ENCODE measurements at places on chromosomes 1 and 21. TPM values are rescaled to one million over a fixed set of nuclear protein-coding genes. Genes with fewer than 3 reads are reported as not detected.

GRCh38 chr1:33050221-33051076, 13.8 kb upstream of the AK2 start:
- DNase-seq, result no peak

GRCh38 chr1:34656299-34656698, 98.5 kb upstream of the GJB5 start:
- no peak for DNase-seq

GRCh38 chr1:177448036-177448615, 277.4 kb downstream of the BRINP2 start:
- no peak for DNase-seq

DNA sequence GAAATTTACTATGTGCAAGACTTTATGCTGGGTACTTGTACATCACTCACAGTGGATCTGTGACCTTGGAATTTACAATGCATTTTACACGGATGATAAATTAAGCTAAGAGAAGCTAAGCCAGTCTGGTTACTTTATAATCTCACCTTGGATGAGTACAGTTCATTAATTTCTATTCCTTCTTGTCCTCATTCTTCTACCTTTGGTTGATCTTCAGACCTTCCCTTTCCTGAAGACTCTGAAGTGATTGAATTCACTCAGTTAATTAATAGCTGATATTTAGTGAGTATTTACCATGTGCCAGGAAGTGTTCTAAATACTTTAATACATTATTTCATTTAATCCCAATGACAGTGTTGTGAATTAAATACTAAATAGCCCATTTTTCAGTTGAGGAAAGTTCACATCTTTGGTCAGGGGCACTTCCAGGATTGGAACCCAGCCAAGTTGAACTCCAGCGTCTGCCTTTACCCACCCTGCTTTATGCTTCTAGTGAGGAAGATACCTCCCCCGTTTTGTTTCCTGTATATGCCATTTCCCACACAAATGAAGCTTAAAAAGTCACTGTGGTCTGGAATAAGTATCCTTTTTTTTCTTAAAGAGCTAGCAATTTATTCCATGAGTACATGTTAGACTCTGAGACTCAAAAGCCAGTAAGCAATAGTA, 146.6 kb downstream of the TLR5 start:
- DNase-seq, result no peak

Gene ABCG1
- total RNA-seq, result 11.1 TPM

Gene KIAA0040
- total RNA-seq, result 16.9 TPM

Gene LCE1C
- not detected for total RNA-seq

Gene PM20D1
- 1.6 TPM for total RNA-seq

Gene RAD54L
- total RNA-seq, result 0.97 TPM

Measured in left ventricle myocardium superior (tissue), 1 donor.